ENCODE measurements at places on chromosomes 2 and 18.

DNA sequence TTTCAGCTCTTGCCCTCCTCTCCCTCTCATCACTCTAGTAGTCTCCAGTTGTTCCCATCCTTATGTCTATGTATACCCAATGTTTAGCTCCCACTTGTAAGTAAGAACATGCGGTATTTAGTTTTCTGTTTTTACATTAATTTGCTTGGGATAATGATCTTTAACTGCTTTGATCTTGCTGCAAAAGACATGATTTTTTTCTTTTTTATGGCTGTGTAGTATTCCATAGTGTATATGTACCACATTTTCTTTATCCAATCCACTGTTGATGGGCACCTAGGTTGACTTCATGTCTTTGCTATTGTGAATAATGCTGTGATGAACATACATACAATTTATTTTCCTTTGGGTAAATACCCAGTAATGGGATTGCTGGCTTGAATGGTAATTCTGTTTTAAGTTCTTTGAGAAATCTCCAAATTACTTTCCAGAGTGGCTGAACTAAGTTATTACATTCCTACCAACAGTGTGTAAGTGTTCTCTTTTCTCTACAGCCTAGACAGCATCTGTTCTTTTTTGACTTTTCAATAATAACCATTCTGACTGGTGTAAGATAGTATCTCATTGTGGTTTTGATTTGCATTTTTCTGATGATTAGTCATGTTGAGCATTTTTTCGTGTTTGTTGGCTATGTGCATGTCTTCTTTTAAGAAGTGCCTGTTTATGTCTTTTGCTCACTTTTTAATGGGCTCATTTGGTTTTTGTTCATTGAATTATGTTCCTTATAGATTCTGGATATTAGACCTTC lies 179.6 kb upstream of the SLC39A10 start:
- DNase-seq, result no peak

GRCh38 chr2:60172801-60173200 lies 380.7 kb downstream of the BCL11A start:
- DNase-seq, result no peak

GRCh38 chr18:35740656-35741055 lies 159.1 kb downstream of the GALNT1 start:
- no peak for DNase-seq

DNA sequence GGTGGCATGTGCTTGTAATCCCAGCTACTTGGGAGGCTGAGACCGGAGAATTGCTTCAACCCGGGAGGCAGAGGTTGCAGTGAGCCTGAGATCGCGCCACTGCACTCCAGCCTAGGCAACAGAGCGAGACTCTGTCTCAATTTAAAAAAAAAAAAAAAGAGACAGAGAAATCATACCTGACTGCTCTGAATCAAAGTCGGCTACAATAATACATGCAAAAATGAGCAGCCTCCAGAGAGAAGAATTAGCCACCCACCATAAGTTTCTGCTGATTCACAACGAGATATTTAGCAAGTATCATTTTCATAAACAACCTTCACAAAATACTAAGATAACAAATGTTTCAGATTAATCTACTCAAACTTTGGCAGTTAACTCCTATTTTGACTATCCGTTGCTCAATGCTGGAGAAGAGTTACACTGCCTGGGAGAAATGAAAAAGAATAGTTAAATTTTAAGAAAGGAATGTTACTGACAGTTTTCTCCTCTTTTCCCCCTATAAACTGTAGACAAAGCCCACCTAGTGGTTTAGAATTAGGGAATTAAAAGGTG lies 1.5 kb downstream of the OSBPL1A start:
- DNase-seq, result no peak

GRCh38 chr2:173931751-173932150 lies 33.4 kb downstream of the SP3 start:
- DNase-seq, result no peak

- no peak for DNase-seq
Observed at GRCh38 chr2:241859017-241859435, 332 bp upstream of the PDCD1 start.

DNA sequence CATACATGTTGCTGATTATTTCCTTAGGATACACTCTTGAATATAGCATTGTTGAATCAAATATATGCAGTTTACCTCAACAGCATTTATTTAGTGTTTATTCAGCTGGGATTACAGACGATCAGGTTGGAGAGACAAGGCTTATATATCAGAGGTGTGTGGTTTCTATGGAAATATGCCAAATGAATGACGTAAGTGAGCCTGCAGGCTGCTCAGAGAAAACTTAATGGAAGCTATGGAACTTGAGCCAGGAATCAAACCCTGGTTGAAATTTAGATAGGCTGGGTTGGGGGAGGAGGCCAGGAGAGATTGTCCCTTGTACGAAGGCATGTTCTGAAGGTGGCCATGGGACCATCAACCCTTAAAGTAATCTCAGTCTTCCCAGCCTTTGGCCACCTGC lies 79.5 kb downstream of the INPP4A start:
- DNase-seq, result no peak

DNA sequence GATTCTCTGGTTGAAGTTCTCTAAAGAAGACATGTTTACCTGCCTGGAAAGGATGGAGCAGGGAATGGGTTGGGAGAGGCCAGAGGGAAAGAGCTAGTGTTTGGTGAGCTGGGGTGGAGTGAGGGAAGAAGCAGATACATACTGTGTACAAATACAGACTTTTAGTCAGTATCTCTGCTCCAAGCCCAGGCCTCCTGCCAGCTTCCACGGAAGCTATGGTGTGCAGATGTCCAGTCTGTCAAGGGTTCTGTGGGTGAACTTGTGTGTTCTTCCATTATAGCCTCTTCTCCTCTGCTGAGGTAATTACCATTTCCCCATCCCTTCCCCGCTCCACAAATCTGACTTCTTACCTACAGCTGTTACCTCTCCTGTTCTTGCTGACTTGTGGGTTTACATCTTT lies 208.6 kb downstream of the HRH4 start:
- no peak for DNase-seq

DNA sequence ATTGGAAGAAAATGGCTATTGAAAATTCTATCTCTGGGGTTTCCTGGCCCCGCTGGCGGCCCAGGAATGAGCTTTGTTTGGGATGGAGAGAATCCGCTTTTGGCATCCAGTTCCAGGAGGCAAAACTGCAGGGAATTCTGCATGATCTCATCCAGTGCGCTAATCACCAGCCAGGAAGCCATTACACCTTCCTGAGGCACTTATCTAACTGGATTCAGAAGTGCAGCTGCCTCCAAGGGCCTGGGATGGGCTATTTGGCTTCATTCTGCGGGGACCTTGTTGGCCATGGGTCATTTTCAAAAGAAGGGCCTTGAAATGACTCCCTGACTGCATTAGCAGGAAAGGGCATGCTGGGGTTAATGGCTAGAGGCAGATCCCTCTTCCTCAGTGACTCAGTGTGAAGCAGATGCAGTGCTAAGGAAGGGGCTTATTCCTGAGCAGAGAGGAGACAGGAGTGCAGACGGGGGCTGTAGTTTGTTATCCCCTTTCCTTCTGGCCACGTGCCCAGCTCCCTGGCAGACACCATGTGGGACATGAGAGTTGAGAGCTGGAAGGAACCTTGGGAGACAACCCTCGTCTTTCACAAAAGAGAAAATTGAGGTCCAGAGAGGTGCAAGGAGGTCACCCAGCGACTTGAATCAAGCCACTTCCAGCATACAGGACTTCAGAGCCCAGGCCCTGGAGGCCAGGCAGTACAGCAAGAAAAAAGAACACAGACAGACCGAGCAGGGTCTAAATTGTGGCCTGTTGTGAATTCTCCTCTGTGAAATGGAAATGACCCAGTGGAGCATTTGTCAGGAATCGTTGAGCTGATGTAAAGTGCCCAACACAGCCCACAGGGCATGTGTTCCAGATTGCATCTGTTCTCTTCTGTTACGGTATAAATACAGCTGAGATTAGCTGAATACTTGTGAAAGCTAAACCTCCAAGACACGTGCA lies 161.8 kb downstream of the PRKCE start:
- no peak for DNase-seq
